Mucosa of descending colon (tissue), 3 donors: ENCODE measurements at places on chromosomes 3 and 15. TPM values are rescaled to one million over a fixed set of nuclear protein-coding genes. Genes with fewer than 3 reads are reported as not detected.

FBXL22 gene
- 5.1 TPM for total RNA-seq

DNA sequence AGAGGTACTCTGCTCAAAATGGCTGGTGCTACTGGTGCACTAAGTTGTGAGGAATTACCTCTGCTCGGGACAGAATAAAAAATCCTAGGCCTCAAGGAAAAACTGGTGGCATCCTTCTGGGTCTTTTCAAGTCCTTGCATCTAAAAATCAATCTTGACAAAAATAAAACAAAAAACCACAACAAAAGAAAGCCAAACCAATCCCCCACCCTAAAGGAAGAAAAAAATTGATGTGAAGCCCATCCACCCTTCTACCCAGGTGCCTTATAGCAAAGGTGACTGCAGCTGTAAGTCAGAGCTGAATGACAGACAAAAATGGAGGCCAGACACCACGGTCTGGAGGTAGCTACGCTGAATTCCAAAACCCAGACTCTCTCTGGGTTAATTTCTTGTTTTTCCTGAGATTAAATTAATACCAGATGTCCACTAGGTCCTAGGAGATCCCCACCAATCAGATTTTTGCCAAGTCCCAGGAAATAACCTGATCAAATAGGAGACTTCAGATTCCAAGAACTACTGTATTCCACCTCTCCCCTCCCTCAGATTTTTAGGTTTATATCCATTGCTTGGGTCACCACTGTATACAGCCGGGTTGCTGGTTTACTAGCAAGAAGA, 33.5 kb downstream of the ABCC5 start:
- DNase-seq = no peak

ZPLD1 gene
- 0.32 TPM for total RNA-seq

GRCh38 chr3:177824190-177824786, 627.0 kb upstream of the TBL1XR1 start:
- DNase-seq = peak; percentile 46

DNA sequence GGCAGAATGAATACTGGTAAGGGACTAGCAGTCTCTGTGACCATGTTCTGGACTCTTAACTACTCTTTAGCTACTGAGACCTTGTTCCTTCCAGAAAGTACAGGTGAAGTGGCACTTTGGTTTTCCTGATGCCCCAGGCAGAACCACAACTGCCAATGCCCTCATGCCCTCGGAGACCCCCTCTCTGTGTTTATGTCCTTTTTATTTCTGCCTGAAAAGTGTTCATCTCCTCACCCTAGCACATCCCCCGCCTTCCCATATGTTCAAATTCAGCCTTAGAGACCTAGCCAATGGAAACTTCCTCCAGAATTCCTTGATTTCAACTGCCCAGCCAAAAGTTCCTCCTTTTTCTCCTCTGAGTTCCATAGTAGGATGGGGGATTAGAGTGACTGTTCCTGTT, 23.3 kb upstream of the RASGRF1 start:
- DNase-seq = no peak

A4GNT gene
- total RNA-seq = not detected

NEO1 gene
- 188 TPM for total RNA-seq

TLR9 gene
- 0.89 TPM for total RNA-seq

GRCh38 chr3:197734667-197735318, 1.9 kb downstream of the RUBCN start:
- DNase-seq = peak; percentile 15

- DNase-seq = no peak
Measured at GRCh38 chr3:48294611-48295263, 38.7 kb downstream of the SPINK8 start.

DNA sequence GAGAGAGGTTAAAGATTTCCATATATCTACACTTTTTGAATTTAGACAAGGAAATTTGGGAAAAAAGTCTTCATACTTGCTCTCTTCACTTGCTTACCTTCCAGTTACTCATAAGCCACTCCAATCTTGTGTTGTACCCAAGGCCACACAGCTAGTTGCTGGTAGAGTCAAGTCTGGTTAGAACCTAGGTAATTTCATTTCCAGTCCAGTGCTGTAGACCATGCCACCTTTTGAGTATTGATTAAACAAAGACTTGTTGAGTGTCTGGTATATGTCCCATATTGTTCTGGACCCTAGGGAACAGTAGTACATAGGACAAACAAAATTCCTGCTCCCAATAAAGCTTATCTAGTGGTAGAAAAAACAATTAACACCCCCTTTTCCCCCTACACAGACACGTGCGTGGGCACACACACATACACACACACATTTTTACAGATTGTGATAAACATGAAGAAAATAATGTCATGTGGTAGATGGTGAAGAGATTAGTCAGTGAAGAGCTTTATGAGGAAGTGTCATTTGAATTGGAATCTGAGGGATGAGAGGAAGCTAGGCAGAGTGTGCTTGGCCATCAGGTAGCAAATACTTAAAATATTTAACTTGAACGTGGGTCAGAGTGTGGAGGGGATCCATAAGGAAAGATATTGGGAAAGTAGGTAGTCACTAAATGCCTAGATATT, 2.1 kb downstream of the CMC1 start:
- DNase-seq = no peak

- no peak for DNase-seq
Measured at GRCh38 chr3:143856252-143856970, 8.1 kb upstream of the SLC9A9 start.

- no peak for DNase-seq
Measured at GRCh38 chr15:92653836-92654539, 1.6 kb downstream of the FAM174B start.

DNA sequence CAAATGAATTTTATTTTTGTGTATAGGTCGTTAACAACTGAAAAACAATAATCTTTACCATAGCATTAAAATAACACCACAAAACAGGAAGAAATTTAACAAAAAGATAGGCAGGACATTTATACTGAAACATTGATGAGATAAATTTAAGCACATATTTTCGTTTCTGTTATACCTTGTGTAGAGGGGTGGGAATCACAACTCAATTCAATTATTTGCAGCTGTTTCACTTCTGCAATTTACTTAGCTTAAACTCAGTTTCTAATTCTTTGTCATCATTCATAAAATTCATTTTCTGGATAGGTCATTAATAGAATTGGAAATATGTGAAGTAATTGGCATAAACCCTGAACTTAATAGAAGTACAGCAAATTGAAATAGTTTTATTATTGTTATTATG, 42.3 kb downstream of the TP63 start:
- DNase-seq = no peak

DNA sequence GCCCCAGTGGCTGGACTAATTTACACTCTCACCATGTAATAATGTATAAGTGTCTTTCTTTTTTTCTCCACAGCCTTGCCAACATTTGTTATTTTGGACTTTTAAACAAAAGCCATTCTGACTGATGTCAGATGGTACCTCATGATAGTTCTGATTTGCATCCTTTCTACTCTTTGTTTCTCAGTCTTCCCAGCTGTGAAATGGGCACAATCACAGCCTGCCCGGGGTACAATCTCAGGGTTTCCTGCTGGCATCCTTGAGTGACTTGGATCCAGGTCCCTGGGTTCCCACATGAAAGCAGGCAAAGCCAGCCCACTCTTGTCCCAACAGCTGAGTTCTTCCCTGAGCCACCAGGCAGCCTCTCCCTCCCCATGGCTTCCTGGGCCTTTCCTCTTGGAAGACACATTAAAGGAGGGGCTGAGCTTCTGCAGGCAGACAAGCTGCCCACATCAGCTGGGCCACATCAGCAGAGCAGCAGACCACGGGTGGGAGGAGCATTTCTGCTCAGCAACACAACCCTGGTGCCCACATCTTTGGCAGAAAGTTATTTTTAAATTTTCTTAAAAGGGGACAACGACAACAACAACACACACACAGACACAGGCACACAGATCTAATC, 82.0 kb downstream of the MYLK start:
- no peak for DNase-seq

DNA sequence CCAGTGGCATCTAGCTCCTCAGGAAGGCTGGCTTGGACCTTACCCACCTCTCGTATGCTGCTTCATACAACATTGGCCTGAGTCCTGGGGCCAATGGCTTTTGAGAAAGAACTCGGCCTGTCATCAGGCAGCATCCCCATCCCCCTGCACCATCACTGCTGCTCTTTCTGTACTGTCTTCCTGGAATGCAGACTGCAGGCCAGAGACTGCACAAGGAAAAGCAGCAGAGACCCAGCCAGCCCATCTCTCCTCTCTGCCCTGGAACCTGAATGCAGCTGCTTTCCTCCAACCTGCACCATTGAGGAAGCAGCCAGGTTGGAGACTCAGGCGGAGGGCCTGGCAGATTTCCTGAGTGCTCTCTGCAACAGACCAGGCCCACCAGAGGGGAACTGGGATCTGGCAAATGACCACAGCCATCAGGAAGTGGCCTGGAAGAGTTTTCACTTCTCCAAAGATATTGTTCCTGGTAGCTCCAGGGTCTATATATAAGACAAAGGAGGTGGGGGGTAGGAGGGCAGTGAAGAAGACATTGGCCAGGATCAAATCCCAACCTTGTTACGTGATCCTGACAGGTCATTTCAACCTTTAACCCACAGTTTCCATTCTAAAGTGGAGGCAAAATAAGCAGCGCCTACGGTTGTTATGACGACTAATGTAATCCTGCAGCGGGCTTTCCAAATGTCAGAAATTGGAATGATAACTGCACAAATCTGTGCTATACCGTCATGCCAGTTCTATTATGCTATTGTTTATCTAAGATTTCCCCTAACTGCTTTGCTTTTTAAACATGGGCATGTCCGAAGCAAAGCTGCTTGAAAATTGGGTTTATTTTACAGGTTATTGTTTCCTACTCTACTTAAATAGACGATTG, 24.4 kb upstream of the RAB7A start:
- no peak for DNase-seq

SPTBN5 gene
- 0.36 TPM for total RNA-seq

RUBCN gene
- total RNA-seq = 23.5 TPM

DNA sequence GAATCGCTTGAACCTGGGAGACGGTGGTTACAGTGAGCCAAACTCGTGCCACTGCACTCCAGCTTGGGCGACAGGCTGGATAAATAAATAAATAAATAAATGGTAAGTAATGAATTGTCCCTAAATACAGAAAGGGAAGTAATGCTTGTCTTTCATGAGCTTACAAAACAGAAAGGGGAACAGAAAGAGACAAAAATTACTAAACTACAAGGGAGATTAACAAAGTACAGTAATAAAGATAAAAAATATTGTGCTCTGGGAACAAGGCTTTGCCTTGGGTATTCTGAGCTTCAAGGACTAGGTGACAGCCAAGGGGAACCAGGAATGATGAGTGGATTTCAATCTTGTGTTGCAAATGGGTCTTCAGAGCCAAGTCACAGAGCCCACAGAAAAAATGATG, 9.2 kb upstream of the HLTF start:
- DNase-seq = no peak

DNA sequence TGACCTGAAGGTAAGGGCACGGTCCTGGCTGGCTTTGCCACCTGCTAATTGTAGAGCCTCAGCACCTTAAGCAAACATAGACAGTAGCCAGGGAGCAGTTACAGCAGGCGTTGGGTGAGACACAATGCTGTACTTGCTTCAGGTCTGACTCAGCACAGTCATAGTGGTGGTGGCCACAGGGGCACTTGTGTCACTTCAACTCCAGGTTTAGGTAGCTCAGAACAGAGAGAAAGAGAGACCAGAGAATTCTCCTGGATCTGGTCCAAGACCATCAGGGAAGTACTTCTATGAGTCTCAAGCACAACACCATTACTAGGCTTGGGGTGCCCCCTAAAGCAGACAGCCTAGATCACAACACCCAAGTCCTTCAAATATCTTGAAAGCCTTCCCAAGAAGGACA, 204.4 kb downstream of the OTOL1 start:
- DNase-seq = no peak

DNA sequence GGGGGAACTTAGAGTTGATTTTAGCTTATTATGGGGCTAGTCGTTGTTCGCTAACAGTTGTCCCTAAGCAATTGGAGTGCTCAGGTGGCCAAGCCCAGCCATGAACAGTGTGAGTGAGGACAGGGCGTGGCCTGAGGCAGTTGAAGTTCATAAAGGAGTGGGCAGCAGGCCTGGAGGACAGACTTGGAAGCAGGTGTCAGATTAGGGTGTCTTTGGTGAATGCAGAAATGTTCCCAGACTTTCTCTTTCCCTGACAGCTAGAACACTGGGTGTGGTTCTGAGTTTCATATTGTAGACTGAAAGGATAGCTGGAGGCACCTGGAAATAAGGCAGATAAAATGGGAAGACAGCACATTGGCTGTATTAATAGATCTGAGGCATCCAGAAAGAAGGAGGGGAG, 59.8 kb upstream of the FGD5 start:
- no peak for DNase-seq

DNA sequence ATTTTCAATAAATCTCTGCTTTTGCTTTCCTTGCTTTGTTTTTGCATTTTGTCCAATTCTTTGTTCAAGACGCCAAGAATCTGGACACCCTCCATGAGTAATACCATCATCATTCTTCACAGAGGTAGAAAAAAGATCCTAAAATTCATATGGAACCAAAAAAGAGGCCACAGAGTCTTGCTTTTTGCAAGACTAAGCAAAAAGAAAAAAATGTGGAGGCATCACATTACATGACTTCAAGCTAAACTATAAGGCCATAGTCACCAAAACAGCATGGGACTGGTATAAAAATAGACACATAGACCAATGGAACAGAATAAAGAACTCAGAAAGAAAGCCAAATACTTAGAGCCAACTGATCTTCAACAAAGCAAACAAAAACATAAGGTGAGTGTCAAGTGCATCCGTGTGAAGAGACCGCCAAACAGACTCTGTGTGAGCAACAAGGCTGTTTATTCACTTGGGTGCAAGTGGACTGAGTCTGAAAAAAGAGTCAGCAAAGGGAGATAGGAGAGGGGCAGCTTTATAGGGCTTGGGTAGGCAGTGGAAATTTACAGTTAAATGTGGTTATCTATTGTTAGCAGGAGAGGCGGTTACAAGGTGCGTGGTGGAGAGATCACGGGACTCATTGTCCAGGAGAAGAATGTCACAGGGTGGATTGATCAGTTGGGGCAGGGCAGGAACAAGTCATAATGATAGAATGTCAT, 10.9 kb downstream of the STRIT1 start:
- no peak for DNase-seq

- no peak for DNase-seq
Measured at GRCh38 chr3:114510201-114510600, 216.4 kb downstream of the TIGIT start.

GRCh38 chr3:80535286-80535685, 767.5 kb upstream of the ROBO1 start:
- DNase-seq = no peak

SLC24A5 gene
- not detected for total RNA-seq
